ENCODE measurements at places on chromosomes 7 and 10.

DNA sequence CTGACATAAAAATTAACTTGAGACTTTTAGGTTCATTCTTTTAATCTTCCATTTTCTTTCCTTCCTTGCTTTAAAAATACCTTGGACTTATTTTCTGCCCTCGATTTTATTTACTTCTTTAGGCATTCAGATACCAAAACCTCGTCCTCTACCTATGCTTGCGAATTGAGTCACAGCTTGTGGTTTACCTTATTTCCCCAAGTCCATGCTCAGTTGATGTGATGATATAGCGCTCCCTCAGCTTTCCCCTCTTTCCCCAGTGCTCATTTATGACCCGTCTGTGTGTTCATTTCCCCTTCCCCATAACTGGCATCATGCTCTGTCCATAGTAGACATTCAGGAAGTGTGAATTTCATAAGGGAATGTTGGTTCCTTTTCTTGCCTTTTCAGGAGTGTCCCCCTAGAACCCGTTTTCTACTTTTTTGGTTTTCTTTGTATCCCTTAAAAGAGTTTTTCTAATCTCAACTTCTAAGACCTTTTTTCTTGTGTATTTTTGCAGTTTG is 19.1 kb upstream of the PRKRIP1 start:
- DNase-seq: no peak

- DNase-seq: no peak
These were observed 99.3 kb upstream of the INSIG1 start for GRCh38 chr7:155198196-155198892.

- DNase-seq: no peak
These were observed 106.3 kb downstream of the CCNY start for GRCh38 chr10:35442592-35442991.

DNA sequence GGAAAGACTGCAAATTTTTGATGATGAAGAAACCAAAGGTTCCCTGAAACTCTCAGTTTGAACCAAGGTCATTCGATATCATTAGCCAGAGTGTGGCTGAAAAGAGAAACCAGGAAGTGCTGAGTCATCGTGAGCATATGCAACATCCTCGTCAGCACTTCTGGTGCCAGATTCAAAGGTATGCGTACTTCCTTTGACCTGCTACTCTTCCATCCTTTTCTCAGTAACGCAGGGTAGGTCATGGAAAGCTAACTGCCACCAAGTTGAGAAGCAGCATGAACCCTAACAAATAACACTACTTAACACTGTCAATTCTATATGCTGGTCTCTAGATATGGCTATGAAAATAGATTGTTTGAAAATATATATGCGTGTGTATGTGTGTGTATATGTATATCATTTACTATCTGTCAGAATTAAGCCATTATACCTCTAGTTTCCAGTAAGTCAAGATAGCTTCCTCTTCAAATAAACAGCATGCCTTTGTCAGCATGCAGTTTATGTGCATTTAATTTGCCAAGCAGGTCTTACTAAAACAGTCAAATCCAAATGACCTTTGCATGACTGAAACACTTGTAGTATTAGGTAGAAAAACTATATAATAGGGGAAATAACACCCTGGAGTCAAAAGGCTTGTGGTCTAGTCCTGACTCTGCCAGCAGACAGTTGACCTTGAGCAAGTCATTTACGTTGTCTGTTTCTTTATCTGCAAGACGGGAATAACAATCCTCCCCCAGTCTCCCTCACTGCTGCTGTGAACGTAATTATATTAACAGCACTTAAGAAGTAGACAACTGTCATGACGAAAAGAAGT is 26.4 kb downstream of the CDK6 start:
- peak; percentile 88 for DNase-seq

GRCh38 chr7:124275411-124275810 is 242.5 kb upstream of the TMEM229A start:
- no peak for DNase-seq

- DNase-seq: peak; percentile 87
These were observed 8.5 kb downstream of the ITPRIP start for GRCh38 chr10:104329735-104330134.

DNA sequence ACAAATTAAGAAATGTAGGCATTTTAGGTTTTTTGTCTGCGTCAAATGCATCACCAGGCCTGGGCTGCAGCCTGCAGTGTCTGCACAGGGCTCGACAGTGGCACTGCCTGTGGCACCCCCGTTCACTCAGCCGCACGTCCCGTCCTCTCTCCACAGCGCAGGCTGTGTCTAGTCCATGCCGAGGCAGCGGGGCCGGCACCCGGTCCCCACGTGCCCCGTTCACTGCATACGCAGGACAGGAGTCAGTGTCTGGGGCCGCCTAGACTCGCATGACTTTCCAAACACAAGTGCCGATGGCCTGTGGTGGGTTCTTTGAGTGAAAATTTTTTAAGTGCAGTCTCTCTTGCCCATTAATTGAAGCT is 446.4 kb downstream of the PTPRN2 start:
- no peak for DNase-seq

- no peak for DNase-seq
These were observed 56.3 kb downstream of the RASGEF1A start for GRCh38 chr10:43210556-43210955.

DNA sequence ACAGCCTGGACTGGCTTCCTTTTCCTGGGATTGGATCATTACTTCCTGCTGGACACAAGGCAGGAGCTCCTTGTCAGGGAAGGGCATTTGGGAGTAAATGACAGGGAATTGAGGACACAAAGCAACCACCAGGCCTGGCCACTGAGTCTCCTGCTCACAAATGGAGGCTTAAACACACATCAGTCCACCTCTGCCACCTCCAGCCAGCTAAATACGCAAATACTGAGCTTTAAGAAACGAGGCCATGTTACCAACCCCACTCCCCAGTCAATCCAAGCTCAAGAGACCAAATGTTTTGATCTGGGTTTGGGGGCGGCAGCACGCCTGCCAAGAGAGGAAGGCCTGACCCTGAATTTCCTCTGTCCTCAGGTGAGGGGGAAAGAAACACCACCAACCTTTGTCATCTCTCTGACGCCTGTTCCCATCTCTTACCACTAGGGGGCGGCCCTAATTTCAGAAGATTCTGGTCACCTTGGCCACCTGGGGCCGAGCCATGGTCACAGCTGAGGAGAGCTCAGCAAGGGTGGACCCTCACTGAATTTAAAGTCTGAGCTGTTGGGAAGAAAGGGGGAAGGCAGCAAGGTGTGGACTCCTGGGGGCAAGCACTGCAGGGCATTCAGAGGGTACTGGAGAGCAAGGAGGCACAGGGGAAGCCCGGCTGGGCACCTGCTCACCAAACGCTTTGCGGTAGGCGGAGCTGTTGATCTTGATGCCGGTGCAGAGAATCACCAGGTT is 16.5 kb downstream of the AIFM2 start:
- DNase-seq: peak; percentile 36

- peak; percentile 62 for DNase-seq
These were observed 55.0 kb downstream of the PODXL start for GRCh38 chr7:131501422-131501821.

DNA sequence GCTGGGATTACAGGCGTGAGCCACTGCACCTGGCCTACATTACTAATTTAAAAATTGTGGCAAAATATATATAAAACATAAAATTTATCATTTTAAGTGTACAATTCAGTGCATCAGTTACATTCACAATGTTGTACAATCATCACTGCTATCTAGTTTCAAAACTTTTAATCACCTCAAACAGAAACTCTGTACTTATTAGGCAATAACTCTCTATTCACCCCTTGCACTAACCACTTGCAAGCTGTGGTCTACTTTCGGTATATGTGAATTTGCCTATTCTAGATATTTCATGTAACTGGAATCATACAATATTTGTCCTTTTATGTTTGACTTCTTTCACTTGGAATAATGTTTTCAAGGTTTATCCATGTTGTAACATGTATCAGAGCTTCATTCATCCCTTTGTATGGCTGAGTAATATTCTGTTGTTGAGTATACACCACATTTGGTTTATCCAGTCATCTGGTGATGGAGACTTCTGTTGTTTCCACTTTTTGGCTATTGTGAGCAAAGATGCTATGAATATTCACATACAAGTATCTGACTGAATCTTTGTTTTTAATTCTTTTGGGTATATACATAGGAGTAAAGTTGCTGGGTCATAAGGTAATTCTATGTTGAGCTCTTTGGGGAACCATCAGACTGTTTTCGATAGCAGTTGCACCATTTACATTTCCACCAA is 14.3 kb upstream of the ELOVL3 start:
- DNase-seq: no peak

GRCh38 chr7:7446616-7447015 is 89.1 kb downstream of the COL28A1 start:
- DNase-seq: no peak

GRCh38 chr7:93958651-93959050 is 37.1 kb downstream of the GNG11 start:
- DNase-seq: no peak

DNA sequence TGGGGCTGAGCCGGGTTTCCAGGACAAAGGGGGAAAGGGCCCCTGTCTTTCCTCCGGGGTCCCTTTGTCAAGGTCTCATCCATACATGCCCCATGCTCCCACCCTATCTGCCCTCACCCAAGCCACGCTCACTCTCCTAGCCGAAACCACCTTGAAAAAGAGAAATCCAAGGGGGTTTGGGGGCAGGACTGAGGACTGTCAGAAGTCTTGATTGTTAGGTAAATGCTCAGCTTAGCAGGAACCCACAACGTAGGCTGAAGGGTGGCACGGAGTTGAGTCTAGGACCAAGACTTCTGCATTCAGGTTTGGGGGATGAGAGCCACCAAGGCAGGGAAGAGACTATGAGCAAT is 719 bp upstream of the PGAM2 start:
- DNase-seq: no peak
